ENCODE measurements at places on chromosomes 12 and 14. TPM values are rescaled to one million over a fixed set of nuclear protein-coding genes. Genes with fewer than 3 reads are reported as not detected.

A2M gene
- 1,073 TPM for total RNA-seq

MLXIP gene
- 35.5 TPM for total RNA-seq

- no peak overlapping the region for H3K4me3 ChIP-seq
- H3K36me3 ChIP-seq = no peaks in the 10 kb centered on the region
- no peaks in the 10 kb centered on the region for H3K27me3 ChIP-seq
Observed at GRCh38 chr14:22112004-22112403, 438.4 kb upstream of the OR4E1 start.

DNA sequence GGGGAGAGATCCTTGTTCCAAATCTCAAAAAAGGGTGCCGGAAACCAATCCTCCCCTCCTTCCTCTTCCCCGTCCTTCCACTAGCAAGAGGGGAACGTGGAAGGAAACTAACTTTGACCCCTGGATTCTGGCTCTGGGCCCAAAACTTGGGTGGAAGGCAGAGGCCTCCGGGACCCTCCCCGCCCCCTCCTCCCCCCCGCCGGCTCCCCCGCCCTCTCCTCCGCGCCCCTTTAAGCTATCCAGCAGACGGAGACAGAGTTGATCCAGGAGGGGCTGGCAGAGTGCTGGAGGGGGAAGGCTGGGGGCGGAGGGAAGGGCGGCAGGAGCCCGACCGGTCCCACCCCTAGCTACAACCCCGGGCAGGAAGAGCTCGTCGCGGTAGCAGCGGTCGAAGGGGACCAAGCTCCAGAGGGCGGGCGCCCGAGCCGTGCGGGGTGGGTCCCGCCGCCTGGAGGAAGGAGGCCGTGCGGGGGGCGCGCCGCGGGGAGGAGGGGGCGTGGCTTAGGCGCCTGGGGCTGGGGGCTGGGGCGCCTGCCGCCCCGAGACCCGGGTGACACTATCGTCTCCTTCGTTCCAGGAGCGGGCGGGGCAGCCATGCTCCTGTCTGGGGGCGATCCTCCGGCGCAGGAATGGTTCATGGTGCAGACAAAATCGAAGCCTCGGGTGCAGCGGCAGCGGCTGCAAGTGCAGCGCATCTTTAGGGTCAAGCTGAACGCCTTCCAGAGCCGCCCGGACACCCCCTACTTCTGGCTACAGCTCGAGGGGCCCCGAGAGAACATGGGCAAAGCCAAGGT, at the start of gene NYNRIN:
NYNRIN (plus strand) TSS at position 351 of the 794 bp plus-strand sequence; CDS start at position 595, 244 bp downstream.
- peak within 1 kb of the TSS; percentile 51 for H3K27ac ChIP-seq
- H3K4me3 ChIP-seq = peak within 1 kb of the TSS; percentile 91
- H3K27me3 ChIP-seq = no peaks in the 10 kb centered on the region
- H3K36me3 ChIP-seq = no peaks in the 10 kb centered on the region

DNA sequence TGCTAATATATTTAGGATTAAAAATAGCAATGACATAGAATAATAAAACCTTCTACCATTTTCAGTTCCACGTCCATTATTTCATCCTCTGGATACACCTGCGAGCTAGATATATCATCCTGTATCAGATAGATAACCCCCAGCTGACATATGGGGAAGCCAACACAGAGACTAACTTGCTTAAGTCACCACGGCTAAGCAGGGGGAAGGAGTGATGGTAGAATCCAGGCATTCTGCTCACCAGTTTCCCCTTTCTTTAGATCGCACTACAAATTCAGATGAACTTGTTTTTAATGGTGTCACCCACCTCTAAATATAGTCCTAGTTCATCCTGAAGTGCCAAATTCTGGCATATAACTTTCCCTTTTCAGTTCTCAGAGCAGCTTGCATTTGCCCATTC, 110.1 kb downstream of the TXNDC16 start:
- no peaks in the 10 kb centered on the region for H3K27me3 ChIP-seq
- no peak overlapping the region for H3K27ac ChIP-seq
- no peaks in the 10 kb centered on the region for H3K4me1 ChIP-seq
- peaks cover under 1% of the 10 kb centered on the region for H3K36me3 ChIP-seq

- no peaks in the 10 kb centered on the region for H3K4me1 ChIP-seq
- H3K4me3 ChIP-seq = no peak overlapping the region
- no peaks in the 10 kb centered on the region for H3K27me3 ChIP-seq
- no peak for DNase-seq
- H3K27ac ChIP-seq = no peak overlapping the region
Observed at GRCh38 chr12:90868626-90869025, 86.3 kb downstream of the CCER1 start.

DNA sequence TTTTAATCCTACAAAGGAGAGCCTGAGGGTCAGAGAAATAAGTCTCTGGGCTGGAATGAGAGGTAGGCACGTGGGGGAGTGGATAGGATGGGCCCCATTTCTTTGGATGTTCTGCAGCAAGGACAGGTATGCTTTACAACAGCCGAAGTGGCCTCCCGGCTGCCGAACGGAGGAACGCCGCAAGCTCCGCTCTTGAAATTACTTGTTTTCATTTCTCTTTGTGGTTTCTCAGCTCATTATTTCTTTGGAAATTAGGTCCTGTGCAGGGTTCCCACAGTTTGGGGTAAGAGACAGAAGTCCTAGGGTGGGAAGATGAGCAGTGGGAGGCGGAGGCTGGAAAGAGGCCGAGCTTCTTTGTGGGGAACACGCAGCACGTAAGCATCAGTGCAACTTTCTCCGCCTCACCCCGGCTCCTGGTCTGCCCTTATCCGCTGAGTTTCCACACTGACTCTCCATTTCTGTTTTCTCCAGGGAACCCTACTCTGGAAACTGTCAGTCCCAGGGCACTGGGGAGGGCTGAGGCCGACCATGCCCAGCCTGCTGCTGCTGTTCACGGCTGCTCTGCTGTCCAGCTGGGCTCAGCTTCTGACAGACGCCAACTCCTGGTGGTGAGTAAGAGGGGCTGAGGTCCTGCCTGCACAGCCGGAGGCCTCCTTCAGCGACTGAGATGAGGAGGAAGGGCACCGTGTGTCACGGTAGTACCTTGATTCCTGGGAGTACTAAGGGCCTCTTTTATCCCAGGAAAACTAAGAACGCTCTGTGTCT, 2.0 kb downstream of the WNT5B start:
- no peak overlapping the region for H3K27ac ChIP-seq
- no peak for DNase-seq
- H3K4me3 ChIP-seq = peak overlapping the region; percentile 73
- no peaks in the 10 kb centered on the region for H3K36me3 ChIP-seq
- H3K4me1 ChIP-seq = peaks cover 6% of the 10 kb centered on the region
- no peaks in the 10 kb centered on the region for H3K27me3 ChIP-seq
